Fibroblast of lung (primary cell): ENCODE measurements at places on chromosomes 7 and 10. TPM values are rescaled to one million over a fixed set of nuclear protein-coding genes. Genes with fewer than 3 reads are reported as not detected.

CUBN gene
- 1.1 and 1.5 TPM in 2 replicates for polyA plus RNA-seq

DNA sequence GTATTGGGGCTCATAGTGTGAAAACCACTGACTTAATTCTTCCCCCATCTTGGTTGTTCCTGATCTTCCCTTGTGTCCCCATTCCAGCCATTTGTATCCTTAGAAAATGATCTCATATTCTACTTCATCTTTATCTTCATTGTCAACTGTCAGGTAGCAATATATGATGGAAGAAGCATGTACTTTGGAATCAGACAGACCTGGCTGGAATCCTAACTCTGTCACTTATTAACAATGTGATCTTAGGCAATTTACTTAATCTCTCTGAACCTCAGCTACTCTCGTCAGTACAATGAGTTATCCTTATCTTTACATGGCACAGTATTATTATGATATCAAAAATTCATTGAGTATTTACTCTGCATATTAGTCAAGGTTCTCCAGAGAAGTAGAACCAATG lies 10.1 kb downstream of the CFTR start:
- no peaks in the 10 kb centered on the region for H3K4me1 ChIP-seq
- no peaks in the 10 kb centered on the region for H3K36me3 ChIP-seq
- H3K27ac ChIP-seq: no peak overlapping the region
- no peak for DNase-seq
- H3K27me3 ChIP-seq: no peaks in the 10 kb centered on the region

GRCh38 chr10:48740015-48740707 lies 55.5 kb downstream of the WDFY4 start:
- no peak overlapping the region for H3K27ac ChIP-seq
- no peaks in the 10 kb centered on the region for H3K4me1 ChIP-seq
- no peaks in the 10 kb centered on the region for H3K36me3 ChIP-seq

DNA sequence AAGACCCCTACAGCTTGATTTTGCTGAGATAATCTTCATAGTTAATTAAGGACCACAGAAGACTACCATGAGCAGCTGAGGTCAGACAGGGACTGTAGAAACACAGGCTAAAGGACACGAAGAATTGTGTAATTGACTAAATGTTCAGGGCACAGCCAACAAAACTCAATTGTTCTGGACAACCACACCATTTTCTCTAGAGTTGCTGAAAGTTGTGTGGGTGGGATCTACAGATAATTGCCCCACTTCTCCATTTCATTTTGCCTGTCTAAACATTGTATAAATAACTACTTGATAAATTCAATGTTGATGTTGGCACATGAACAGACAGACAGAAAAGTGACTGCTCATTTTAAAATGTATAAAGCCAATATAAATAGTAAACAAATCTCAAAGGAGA lies 39.0 kb upstream of the SLC16A12 start:
- no peak overlapping the region for H3K4me3 ChIP-seq
- H3K27me3 ChIP-seq: no peaks in the 10 kb centered on the region
- H3K27ac ChIP-seq: no peak overlapping the region
- peak; percentile 66 for DNase-seq
- H3K36me3 ChIP-seq: no peaks in the 10 kb centered on the region

- H3K4me1 ChIP-seq: no peaks in the 10 kb centered on the region
- H3K36me3 ChIP-seq: no peaks in the 10 kb centered on the region
Measured at GRCh38 chr7:126605056-126605455, 647.7 kb downstream of the GRM8 start.

- H3K27ac ChIP-seq: no peak overlapping the region
- H3K4me1 ChIP-seq: no peaks in the 10 kb centered on the region
- no peaks in the 10 kb centered on the region for H3K36me3 ChIP-seq
- peaks cover 74% of the 10 kb centered on the region for H3K27me3 ChIP-seq
Measured at GRCh38 chr10:101122270-101123084, 8.6 kb upstream of the TLX1 start.

DNA sequence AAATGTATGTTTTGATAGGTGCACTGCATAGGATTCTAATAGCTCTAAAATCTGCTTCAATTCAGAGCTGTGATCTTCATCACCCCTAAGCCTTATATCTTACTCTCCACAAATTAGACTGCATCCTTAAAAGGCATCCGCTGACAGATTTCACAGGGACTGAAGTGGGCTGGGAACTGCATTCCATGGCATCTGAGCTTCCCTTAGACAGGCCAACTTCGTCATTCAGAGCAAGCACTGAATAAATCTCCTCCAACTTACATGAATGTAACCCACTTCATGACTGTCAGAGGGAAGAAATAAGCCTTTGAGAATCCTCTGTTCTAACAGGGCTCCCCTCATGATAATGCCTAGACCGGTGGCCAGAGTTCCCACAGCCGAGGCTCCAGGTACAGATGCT lies 71.3 kb downstream of the SFMBT2 start:
- no peak for DNase-seq
- H3K27me3 ChIP-seq: no peaks in the 10 kb centered on the region
- H3K27ac ChIP-seq: no peak overlapping the region
- H3K4me1 ChIP-seq: no peaks in the 10 kb centered on the region

GRCh38 chr10:16965740-16966447 lies 148.7 kb upstream of the RSU1 start:
- no peaks in the 10 kb centered on the region for H3K27me3 ChIP-seq
- H3K4me1 ChIP-seq: peaks cover 22% of the 10 kb centered on the region
- H3K4me3 ChIP-seq: no peak overlapping the region
- DNase-seq: peak; percentile 100
- H3K27ac ChIP-seq: peak overlapping the region; percentile 94

DNA sequence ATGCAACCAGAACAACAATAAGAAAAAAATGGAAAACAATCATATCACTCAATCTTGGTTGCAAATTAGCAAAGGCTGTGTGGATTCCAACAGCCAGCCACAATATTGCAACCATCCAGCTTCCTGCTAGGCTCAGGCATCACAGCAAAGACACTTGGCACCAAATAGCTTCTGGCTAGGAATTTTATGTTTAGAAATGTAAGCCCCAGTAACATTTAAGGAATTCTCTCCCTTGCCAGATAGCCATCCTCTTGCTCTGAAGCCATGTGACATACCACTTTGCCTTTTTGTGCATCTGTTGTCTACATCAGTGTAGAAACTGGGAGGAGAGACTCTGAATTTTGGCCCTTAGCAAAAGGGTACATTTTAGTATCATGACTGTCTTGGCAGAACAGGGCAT lies 22.2 kb downstream of the MKX start:
- DNase-seq: peak; percentile 43
- no peaks in the 10 kb centered on the region for H3K27me3 ChIP-seq
- H3K4me3 ChIP-seq: no peak overlapping the region
- H3K27ac ChIP-seq: no peak overlapping the region

DNA sequence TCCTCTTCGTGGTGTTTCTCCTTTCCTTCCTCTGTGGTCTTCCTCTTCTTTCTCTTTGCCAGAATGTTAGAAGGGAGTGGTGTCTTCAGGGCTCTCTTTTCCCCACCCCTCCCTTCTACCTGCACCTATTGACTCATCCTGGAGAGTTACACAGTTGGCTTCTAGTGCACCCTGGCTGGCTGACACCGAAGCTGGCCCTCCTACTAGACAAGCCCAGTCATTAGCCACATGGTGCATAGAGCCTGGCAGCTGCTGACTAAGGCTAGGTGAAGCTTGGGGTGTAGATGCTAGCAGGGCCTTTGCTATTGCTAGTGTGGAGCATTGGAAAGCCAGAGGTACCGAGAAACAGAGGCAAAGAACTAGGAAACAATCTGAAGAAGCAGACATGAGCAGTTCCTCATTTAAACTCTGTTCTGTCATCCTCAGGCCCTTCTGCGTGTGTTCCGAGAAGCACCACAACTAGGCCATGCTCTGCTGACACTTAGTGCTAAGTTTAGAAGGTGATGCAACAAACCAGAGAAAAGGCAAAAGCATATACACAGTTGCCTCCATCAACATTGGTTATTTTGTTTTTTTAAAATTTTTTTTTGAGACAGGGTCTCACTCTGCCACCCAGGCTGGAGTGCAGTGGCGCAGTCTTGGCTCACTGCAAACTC lies 213.9 kb downstream of the BAMBI start:
- H3K4me3 ChIP-seq: no peak overlapping the region
- H3K27ac ChIP-seq: no peak overlapping the region
- DNase-seq: no peak
- H3K27me3 ChIP-seq: no peaks in the 10 kb centered on the region

GRCh38 chr7:119720541-119720940 lies 552.4 kb upstream of the KCND2 start:
- no peak overlapping the region for H3K27ac ChIP-seq
- no peak overlapping the region for H3K4me3 ChIP-seq
- peak; percentile 83 for DNase-seq
- H3K36me3 ChIP-seq: no peaks in the 10 kb centered on the region
- no peaks in the 10 kb centered on the region for H3K4me1 ChIP-seq
- H3K27me3 ChIP-seq: no peaks in the 10 kb centered on the region

IL6 gene
- polyA plus RNA-seq: 20.2 and 32.1 TPM in 2 replicates

WAC gene
- 76.1 and 94.2 TPM in 2 replicates for polyA plus RNA-seq

DNA sequence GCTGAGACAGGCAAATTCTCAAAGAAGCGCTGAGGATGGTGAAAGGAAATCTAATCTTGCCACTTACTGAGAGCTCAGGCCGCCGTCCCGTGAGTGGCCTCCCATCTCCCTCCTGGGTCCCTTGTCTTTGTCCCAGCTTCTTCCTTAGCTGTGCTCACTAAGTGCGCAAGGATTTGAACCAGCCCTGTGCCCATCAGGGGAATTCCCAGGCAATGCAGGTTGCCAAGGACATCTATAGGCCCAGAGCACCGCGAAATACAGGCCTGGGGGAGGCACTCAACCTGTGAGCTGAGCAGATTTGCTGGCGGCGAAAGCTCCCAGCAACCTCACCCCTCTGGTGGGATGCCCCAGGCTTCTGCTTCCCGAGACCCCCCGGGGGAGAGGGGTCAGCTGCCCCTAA lies 64.8 kb downstream of the OAT start:
- no peaks in the 10 kb centered on the region for H3K36me3 ChIP-seq
- H3K27ac ChIP-seq: no peak overlapping the region
- no peaks in the 10 kb centered on the region for H3K4me1 ChIP-seq

- no peaks in the 10 kb centered on the region for H3K27me3 ChIP-seq
- peaks cover 19% of the 10 kb centered on the region for H3K4me1 ChIP-seq
- H3K4me3 ChIP-seq: no peak overlapping the region
- DNase-seq: no peak
- H3K36me3 ChIP-seq: peaks cover 2% of the 10 kb centered on the region
Measured at GRCh38 chr10:69406816-69407580, 9.7 kb downstream of the TACR2 start.

DNA sequence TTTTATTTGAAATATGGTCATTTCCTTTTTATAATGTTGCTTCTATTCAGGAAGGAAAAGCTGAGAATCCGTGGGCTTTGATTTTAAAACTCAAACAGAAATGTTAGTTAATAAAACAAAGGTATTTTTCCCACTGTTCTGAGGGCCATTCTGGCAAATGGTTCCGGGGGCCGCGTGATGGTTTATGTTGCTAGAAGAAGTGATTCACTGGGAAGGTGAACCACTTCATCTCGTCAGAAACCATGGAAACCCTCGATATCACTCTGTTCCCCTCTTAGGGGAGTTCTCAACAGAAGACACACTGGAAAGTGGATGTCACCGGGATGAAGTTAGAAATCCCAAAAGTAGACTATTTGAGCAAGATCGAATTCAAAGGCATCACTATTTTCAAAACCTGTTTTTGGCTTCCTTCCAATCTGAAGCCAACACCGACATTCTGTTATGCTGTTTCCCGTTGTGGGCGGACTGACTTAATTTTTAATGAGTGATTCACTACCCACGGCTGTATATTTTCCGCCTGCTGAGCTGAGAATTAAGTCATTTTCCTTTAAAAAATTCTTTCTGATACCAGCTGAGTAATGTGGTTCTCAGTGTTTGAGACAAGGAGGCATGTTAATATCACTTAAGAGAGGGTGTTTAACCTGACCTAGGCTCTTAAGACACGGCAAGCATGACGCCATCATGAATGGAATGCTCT lies 84.1 kb downstream of the PTPRE start:
- H3K27me3 ChIP-seq: no peaks in the 10 kb centered on the region
- H3K4me3 ChIP-seq: no peak overlapping the region
- DNase-seq: peak; percentile 98

DNA sequence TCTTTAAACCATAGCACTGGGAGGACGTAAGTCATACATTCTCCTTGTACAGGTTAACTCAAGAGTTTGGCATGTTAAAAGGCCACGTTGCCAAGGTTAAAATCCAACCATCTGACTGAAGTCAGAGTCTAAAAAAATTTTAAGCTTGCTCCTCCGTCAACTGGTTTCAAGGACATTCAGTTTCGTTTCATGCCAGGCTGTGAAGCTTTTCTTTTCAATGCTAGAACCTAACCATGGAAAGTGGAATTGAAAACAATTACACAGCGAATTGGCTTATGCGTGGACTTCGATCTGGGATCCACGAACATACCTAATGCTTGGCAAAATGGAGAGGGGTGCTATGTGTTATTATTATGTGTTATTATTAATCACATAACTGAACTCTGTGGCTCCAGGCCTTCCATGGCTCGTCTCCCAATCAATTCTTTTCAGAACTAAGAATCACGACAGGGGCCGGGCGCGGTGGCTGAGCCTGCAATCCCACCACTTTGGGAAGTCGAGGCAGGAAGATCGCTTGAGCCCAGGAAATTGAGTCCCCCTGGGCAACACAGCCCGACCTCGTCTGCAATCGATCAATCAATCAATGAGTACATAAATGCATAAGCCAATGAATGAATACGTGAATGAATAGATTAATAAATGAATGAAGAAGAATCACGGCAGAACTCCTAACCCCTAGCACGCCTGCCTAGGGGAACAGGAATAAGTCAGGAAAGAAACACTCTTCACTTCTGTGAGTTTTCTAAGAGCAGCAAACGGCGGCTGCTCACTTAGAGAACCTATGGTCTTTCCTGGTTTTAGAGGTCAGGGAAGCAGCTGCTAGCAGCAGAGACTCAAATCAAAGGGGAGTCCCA lies 733 bp upstream of the ARL5B start:
- H3K27ac ChIP-seq: peak overlapping the region; percentile 97
- H3K4me1 ChIP-seq: peaks cover 4% of the 10 kb centered on the region
- DNase-seq: peak; percentile 62
- H3K4me3 ChIP-seq: peak overlapping the region; percentile 60

GRCh38 chr10:49091450-49092210 lies 23.7 kb downstream of the VSTM4 start:
- H3K4me3 ChIP-seq: no peak overlapping the region
- no peaks in the 10 kb centered on the region for H3K36me3 ChIP-seq
- peaks cover 12% of the 10 kb centered on the region for H3K4me1 ChIP-seq
- DNase-seq: no peak

CUZD1 gene
- 0.52 and 0.53 TPM in 2 replicates for polyA plus RNA-seq

IDI2 gene
- not detected in 2 replicates for polyA plus RNA-seq

TMEM229A gene
- polyA plus RNA-seq: not detected in 2 replicates
